Subcutaneous preadipocyte (primary cell): ENCODE measurements at places on chromosomes 16 and 17. TPM values are rescaled to one million over a fixed set of nuclear protein-coding genes. Genes with fewer than 3 reads are reported as not detected.

CCT6B gene
- total RNA-seq: 0.37 and 0.78 TPM in 2 replicates

GPR142 gene
- not detected in 2 replicates for total RNA-seq

MPP3 gene
- 12.9 and 17.0 TPM in 2 replicates for total RNA-seq

NTN3 gene
- under 0.01 and 0.20 TPM in 2 replicates for total RNA-seq

CIAO2B gene
- total RNA-seq: 92.9 and 125 TPM in 2 replicates

CIITA gene
- 0.78 and 1.5 TPM in 2 replicates for total RNA-seq

KRT16 gene
- total RNA-seq: not detected in 2 replicates

CCDC92B gene
- under 0.01 TPM in 2 replicates for total RNA-seq

FBXW10B gene
- total RNA-seq: 0.73 and 2.2 TPM in 2 replicates

ACSM5 gene
- total RNA-seq: 0.78 and 8.5 TPM in 2 replicates

C1QL1 gene
- under 0.01 and 0.20 TPM in 2 replicates for total RNA-seq

TLCD2 gene
- 0.98 and 1.5 TPM in 2 replicates for total RNA-seq

STH gene
- not detected in 2 replicates for total RNA-seq

TIGD7 gene
- 4.0 and 4.3 TPM in 2 replicates for total RNA-seq

CACNA1H gene
- under 0.01 and 0.20 TPM in 2 replicates for total RNA-seq

TP53TG3F gene
- total RNA-seq: not detected in 2 replicates

KRT40 gene
- total RNA-seq: not detected in 2 replicates

ABCA6 gene
- total RNA-seq: 97.0 and 114 TPM in 2 replicates

CHD9NB gene
- 0.98 and 1.8 TPM in 2 replicates for total RNA-seq
